ENCODE measurements at places on chromosomes 2 and 18.
A peak's percentile ranks its signal among the peaks of the same experiment; 100 is the strongest.

DNA sequence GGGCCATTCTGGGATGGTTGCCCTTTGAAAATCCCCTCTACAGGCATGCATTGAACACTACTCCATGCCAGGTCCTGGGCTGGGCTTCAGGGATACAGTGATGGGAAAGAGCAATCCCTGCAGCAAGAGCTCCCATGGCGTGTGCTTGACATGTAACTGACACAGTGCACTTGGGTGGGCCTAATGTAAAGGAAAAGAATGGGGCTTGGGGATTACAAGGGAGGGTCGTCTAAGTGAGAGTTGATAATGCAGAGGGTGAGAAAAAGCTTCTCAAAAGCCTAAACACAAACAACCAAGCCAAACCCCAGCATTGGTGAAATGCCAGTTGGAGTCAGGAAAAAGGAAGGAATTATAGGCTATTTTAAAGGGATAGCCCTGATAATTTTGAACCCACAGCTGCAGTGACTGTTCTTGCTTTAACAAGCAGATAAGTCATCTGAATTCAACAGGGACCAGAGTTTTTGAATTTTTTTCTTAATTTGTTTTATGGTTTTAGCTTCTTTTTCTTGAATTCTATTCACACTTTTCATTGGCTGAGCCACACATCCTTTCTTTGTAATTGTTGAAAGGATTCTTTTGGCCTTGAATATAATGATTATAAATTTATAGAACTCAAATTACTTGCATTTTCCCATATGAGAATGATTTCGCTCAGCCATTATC lies 308.7 kb downstream of the LPIN1 start:
- no peak for DNase-seq

GRCh38 chr2:215003001-215003400 lies 135.4 kb downstream of the ABCA12 start:
- DNase-seq: no peak

DNA sequence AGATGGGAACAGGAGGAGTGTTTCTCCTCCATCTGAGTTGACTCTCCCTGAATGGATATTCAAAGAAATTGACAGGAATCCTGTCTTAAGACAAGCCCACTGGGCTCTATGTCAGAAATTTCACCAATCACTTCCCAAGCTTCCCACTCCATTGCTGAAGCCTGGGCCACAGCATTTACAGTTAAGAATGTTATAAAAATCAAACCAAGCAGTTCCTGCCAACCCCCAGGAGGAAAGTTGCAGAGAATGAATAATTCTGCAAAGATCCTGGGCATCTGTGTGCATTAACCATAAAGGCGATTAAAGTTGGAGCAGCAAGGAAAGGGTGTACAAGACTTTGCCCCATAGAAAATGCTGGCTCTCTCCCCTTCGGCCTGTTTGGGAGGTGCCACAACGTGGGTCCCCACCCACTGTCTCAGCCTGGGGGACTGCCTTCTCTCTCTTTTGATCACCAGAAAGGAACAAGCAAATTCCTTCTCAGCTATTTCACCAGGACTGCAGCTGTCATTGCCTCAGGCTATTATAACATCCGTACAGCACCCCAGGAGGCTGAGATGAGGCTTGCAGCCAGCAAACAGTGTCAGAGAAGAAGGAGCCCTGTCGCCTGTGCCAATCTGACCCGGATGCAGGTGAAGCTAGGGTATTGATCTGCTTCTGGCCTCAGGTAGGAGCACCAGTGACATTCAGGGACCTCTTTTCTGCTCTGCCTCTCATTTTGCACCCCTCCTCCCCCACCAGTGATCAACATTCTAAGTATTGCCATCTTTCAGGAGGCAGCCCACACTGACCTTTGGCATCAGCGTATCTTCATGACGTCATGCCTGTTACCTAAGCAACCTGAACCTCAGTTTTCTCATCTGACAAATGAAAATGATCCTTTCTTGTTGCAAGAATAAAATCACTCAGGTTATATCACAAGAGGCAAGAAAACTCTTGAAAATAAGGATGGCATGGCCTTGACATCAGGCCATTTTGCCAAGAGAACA lies 219.0 kb downstream of the SH3BP4 start:
- DNase-seq: no peak

DNA sequence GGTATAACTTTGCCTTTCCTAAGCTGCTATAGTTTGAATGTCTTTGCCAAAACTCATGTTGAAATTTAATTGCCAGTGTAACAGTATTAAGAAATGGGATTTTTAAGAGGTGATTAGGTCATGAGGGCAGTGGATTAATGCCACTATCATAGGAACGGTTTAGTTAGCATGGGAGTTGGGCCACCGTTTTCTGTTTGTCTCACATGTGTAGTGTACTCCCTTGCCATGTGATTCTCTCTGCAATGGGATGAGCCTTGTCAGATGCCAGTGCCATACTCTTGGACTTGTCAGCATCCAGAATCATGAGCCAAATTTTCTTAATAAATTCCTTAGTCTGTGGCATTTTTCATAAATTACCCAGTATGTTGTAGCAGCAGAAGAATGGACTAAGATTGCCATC lies 388.9 kb upstream of the RGPD4 start:
- DNase-seq: no peak

GRCh38 chr2:239579081-239579480 lies 178.3 kb upstream of the HDAC4 start:
- no peak for DNase-seq

GRCh38 chr2:160445673-160446072 lies 47.9 kb downstream of the RBMS1 start:
- no peak for DNase-seq

- no peak for DNase-seq
These were observed 124.1 kb upstream of the LGALSL start for GRCh38 chr2:64329848-64330247.

GRCh38 chr18:35141567-35142274 lies 99.1 kb upstream of the ZNF397 start:
- no peak for DNase-seq

DNA sequence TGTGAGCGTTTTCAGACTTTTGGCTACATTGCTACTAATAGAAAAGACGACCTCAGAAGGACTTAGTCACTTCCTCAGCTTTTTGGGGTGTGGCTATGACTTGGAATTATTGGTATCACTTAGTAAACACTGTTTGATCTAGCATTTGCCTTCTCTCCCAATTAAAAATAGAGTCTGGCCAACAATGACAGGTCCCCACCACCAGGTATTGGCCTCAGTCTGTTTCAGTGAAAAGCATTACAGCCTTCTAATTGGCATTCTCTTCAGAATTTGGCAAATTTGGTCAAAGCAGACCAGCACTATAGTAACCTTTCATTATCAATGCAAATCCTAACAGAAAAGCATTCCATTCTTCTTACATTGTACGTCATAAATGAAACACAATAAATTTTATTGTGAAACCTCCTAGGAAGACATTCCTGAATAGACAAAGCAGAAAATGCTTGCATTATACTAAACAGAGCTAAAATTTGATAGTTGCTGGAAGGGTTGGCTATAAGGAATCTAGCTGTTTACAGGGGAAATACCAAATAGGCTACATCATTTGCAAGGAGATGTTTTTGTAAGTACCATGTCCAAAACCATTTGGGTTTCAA lies 613.9 kb downstream of the IRS1 start:
- no peak for DNase-seq

- DNase-seq: no peak
These were observed 149.3 kb upstream of the TCF4 start for GRCh38 chr18:55737266-55737665.

- no peak for DNase-seq
These were observed 35.8 kb downstream of the SH3RF3 start for GRCh38 chr2:109164739-109165221.

DNA sequence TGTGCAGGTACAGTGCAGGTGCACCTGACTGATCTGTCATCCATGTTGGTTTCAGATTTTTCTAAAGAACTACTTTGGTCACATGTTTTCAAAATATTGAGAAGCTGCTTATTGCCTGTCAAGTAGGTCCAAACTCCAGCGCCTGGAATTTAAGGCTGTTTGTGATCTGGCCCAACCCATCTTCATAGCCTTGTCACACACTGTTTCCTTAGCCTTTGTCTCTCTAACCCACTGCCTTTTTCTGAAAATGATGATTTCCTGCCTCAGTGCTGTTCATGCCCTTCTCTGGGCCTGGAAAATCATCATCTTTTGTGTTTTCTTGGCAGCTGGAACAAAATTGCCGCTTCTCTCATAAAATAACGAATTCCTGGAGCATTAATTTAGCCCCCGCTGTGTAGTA lies 7.2 kb downstream of the LIMS1 start:
- DNase-seq: no peak

- DNase-seq: no peak
These were observed 185.0 kb upstream of the SMIM21 start for GRCh38 chr18:75612456-75612855.

- no peak for DNase-seq
These were observed 196.0 kb downstream of the PLCL1 start for GRCh38 chr2:198000417-198000816.

DNA sequence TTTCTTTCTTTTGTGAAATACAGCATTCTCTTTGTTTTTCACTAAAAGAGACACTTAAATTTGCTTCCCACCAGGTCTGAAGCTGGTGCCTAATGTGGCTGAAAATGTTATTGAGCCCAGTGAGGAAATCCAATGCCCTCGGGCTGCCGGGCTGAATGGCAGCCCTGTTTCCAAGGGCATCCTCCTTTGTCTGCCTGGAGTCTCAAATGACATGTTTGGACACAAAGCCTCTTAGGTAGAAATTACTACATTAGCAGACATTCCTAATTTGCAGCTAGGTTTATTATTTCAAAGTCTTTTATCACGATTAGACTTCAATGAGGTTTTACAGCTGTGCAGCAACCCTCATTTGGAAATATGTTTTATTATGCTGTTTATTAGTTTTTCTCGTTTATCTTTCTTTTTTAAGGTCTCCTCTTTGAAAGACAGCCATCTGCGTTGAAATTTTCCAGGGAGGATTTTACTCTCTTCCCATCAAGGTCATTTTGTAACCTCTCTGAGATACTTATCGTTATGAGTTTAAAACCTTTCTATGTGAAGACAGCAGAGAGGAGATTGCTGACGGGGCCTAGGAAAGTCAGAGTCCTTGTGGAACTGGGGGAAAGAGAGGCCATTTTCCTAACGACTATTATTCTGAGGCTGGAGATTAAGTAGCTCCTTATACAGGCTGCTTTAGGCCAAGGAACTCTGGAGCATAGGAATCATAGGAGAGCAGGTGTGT lies 59.0 kb upstream of the ZNF532 start:
- peak; percentile 55 for DNase-seq

- no peak for DNase-seq
These were observed 394.1 kb upstream of the ATP5MC3 start for GRCh38 chr2:175575346-175576258.

- DNase-seq: no peak
These were observed 70.8 kb upstream of the CDC42EP3 start for GRCh38 chr2:37742286-37742685.

GRCh38 chr2:80530442-80531064 lies 226.0 kb upstream of the LRRTM1 start:
- DNase-seq: no peak

- DNase-seq: no peak
These were observed 89.2 kb upstream of the COL5A2 start for GRCh38 chr2:189268763-189269162.

- no peak for DNase-seq
These were observed 1.1 kb upstream of the CEP192 start for GRCh38 chr18:12990123-12990475.

- DNase-seq: no peak
These were observed 15.6 kb upstream of the PSD4 start for GRCh38 chr2:113157897-113158753.

- no peak for DNase-seq
These were observed 3.8 kb downstream of the GBX2 start for GRCh38 chr2:236164201-236164924.

DNA sequence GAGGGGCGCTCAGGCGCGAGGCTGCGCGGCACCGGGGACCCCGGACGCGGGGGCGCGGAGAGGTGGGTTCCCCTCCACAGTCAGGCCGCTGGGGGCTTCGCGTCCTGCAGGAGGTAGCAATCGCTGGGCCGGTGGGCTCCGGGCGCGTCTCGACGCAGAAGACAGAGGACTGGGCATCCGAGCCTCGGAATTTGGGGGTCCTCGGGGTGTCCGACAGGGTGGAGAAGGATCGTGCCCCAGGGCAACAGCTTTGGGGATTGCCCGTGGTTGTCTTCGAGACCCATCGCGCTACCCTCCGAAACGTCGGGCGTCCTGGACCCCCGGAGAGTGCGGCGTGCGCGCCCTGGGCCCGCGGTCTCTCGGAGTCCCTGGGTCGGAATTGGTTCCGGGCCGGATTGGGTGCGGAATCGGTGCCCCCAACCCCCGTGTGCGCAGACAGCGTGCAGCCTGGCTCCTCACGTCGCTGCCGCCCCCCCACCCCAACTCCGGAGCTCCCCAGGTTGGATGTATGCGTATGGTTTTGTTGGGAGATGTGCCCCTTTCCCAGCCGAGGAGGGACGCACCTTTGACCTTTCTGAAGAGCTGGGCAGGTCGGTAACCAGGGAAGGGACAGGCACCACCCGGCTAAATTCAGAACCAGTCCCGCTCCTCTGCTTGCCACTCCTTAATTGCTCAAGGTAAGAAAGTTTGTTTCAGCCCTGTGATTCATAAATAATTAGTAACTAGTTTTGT lies 750 bp downstream of the NPAS2 start:
- no peak for DNase-seq

DNA sequence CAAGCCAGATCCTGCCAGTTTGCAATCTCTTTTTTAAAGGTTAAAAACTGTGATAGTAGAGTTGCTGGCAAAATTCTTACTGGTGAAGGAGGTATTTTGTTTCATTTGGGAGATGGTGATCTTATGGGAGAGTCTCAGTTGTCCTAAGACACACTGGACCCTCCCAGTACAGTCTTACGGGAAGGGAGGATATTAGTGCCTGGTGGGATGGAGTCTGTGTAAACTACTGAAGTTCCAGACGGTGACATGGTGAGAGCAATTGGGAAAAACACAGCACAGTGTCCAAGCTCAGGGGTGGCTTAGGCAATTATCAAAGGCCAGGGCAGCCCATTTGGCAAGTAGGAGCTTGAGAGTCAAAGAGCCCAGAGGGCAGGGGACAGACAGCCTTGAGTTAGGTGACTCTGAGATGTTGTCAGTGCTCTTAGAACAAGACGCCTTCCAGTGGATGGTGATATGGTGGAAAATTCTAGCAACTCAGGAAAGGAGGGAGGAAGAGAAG lies 143.7 kb upstream of the CCDC68 start:
- DNase-seq: no peak

DNA sequence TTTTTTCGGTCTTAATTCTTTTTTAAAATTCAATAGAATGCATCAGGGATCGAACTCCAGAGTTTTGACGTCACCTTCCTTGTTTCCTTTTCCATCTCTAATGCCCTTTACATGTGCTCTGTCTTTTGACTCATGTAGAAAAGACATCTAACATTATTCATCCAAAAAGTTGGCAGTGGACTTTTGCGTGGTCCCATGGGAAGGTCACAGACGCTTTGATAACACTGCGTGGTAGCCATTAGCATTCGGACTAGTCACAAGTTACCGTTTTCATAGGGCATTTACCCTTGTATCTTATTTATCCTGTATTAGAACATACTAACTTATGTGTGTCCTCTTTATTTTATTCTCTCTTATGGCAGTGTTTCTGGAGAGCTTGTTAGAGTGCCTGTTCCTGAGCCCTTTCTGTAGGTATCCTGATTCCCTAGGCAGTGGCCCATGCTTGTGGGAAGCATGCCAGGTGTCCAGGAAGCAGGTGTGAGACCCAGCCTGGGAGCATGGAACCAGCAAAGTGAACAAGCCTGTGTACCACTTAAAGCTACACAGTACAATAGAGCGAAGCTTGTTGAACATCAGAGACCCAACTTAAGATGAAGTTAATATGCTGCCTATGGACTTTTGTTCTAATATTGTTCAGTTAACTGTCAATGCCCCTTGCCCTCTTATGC lies 73.6 kb upstream of the RBM44 start:
- no peak for DNase-seq
